ENCODE measurements at places on chromosomes 16 and 17. TPM values are rescaled to one million over a fixed set of nuclear protein-coding genes. Genes with fewer than 3 reads are reported as not detected.

Gene HS3ST3B1
- 8.1 TPM for polyA plus RNA-seq

Gene SHISA9
- polyA plus RNA-seq, result 7.5 TPM

- peak; percentile 63 for DNase-seq
- H3K27ac ChIP-seq, result no peak within 1 kb of the TSS
- H3K4me3 ChIP-seq, result peak within 1 kb of the TSS; percentile 66
- H3K4me1 ChIP-seq, result peaks cover 7% of the 10 kb centered on the region
Observed at GRCh38 chr16:89200124-89200849, at the start of gene SLC22A31. TSS of gene SLC22A31 (minus strand) at chr16:89200537. CDS start at chr16:89200501, 36 bp downstream.

GRCh38 chr17:69728816-69729215 is 314.3 kb downstream of the MAP2K6 start:
- no peak overlapping the region for H3K27ac ChIP-seq
- no peak for DNase-seq
- no peaks in the 10 kb centered on the region for H3K4me1 ChIP-seq
- no peak overlapping the region for H3K4me3 ChIP-seq
- no peaks in the 10 kb centered on the region for H3K36me3 ChIP-seq
- H3K27me3 ChIP-seq, result no peaks in the 10 kb centered on the region

GRCh38 chr16:30383521-30383920 is 1.2 kb upstream of the SEPTIN1 start:
- no peaks in the 10 kb centered on the region for H3K4me1 ChIP-seq
- H3K4me3 ChIP-seq, result no peak overlapping the region
- no peaks in the 10 kb centered on the region for H3K36me3 ChIP-seq

Gene CLEC3A
- polyA plus RNA-seq, result not detected

Gene ITGAD
- not detected for polyA plus RNA-seq

DNA sequence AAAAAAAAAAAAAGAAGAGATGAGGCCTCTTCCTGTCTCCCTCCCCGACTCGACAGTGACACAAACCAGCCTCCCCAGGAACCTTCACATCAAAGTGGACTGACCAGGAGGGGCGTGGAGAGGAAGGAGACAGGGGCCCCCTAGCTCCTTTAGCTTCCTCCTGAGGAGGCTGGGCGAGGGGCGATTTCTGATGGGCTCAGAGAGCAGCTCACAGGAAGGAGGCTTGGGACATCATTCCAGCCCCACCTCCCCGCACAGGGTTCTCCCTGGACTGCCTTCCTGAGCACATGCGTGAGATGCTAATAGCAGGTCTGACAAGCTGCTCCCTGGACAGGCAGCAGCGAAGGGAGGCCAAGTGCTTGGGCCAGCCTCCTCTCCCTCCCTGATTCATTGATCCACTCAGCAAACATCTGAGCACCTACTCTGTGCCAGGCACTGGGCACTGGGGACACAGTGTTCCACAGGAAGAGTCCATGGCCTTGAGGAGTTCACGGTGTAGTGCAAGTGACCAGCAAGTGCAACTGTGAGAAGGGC is 14.4 kb upstream of the DOK4 start:
- no peaks in the 10 kb centered on the region for H3K36me3 ChIP-seq
- H3K27me3 ChIP-seq, result no peaks in the 10 kb centered on the region
- no peaks in the 10 kb centered on the region for H3K4me1 ChIP-seq

DNA sequence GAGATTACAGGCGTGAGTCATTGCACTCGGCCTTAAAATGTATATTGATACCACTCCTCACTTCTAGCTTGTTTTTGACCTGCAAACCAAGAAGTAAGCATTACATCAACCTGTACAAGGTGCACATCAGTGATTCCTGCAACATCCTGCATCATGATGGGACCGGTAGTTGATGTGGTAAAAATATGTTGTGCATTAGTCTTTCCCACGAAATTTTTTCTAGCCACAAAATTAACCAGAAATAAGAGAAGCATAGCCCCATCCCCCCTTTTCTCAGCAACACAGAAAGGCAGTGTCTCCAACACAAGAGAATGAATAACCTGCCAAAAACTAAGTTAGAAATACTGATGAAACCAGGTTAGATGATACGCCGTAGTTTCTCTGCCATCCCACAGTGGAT is 21.1 kb upstream of the NSMCE1 start:
- no peaks in the 10 kb centered on the region for H3K4me1 ChIP-seq
- no peaks in the 10 kb centered on the region for H3K27me3 ChIP-seq
- H3K27ac ChIP-seq, result no peak overlapping the region
- H3K36me3 ChIP-seq, result no peaks in the 10 kb centered on the region

GRCh38 chr17:66255527-66255971 is 26.3 kb upstream of the APOH start:
- no peak overlapping the region for H3K4me3 ChIP-seq
- no peaks in the 10 kb centered on the region for H3K4me1 ChIP-seq
- DNase-seq, result no peak
- H3K27ac ChIP-seq, result no peak overlapping the region

- DNase-seq, result no peak
- H3K36me3 ChIP-seq, result no peaks in the 10 kb centered on the region
- H3K4me1 ChIP-seq, result peaks cover 12% of the 10 kb centered on the region
- H3K4me3 ChIP-seq, result no peak overlapping the region
- no peak overlapping the region for H3K27ac ChIP-seq
Observed at GRCh38 chr17:49455272-49455861, 39.7 kb upstream of the NGFR start.

DNA sequence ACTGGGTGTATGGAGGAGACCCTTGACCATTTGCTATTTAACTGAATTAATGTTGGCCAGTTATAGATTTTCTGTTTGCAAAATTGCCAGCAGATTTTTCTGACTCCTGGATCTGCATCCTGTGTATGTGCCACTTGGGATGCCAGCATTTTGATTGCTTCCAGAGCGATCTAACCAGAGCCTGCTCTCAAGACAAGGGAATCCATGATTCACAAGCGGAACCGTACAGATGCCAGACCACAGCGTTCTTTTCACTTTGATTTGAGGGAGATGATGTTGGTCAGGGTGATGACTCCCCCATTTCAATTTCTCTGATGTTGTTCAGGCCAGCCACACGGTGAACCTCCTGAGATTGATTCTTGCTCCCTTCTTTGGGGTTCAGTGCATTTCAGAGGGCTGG is 228.7 kb downstream of the CDH13 start:
- no peaks in the 10 kb centered on the region for H3K4me1 ChIP-seq
- no peaks in the 10 kb centered on the region for H3K27me3 ChIP-seq
- no peak for DNase-seq
- H3K36me3 ChIP-seq, result no peaks in the 10 kb centered on the region
- H3K4me3 ChIP-seq, result no peak overlapping the region

DNA sequence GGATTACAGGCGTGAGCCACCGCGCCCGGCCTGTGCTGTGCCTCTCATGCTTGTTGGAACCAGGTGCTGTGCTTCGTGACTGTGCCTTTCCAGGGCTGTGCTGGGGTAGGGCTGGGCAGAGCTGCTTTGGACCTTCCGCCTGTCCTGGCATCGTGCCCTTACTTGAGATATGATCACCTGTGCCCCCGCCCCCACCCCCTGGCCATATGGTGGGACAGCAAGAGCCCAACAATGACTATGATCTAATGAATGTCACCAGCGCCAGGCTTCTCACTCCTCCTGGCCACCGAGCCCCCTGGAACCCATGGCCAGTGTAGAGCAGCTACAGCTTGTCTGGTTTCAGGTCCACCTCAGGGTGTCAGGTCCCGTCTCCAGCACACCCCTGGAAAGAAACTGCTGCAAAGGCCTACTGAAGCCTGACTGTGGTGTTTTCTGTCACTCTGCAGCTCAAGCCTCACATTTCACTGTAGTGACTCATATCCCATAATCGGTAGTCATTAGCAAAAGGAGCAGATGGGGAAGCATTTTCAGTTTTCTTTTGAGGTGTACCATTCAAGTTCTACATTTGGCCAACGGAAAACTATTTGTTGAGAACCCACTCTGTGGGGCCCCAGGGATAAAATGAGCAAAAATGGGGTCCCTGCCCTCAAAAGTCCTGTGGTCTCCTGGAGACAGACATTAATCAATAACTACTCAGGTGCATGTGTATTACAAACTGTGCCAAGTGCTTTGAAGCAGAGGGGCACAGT is 22.1 kb downstream of the FCSK start:
- no peak overlapping the region for H3K4me3 ChIP-seq
- H3K27me3 ChIP-seq, result no peaks in the 10 kb centered on the region
- no peaks in the 10 kb centered on the region for H3K36me3 ChIP-seq
- no peaks in the 10 kb centered on the region for H3K4me1 ChIP-seq
- no peak for DNase-seq
- no peak overlapping the region for H3K27ac ChIP-seq

DNA sequence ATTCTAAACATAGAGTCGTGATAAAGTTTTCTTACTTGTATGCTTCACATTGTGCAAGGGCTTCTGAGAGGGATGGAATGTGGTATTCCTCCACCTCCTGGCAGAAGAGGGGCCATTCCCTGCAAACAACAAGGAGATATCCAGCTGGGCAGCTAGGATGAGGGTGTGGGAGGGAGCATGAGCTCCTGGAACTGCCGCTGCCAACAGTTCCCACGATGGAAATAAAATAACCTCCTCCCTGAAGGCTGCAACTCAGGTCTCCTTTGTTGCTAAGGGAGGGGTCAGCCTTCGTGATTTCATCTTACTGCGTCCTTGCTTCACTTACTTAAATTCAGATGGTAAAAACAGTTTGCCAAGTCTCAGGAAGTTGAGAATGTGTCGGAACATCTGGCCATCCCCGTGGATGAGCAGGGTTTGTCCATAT is 15.6 kb downstream of the PLEKHG4 start:
- H3K36me3 ChIP-seq, result no peaks in the 10 kb centered on the region
- DNase-seq, result no peak
- no peaks in the 10 kb centered on the region for H3K27me3 ChIP-seq
- H3K27ac ChIP-seq, result no peak overlapping the region
- no peak overlapping the region for H3K4me3 ChIP-seq

Gene CHD9NB
- polyA plus RNA-seq, result 1.5 TPM

Measured in GM23338 (cell line).